Activated CD4-positive, alpha-beta T cell treated with anti-CD3 and anti-CD28 coated beads, Interleukin-2, amount 50 U/mL, for 4 hours (primary cell): ENCODE measurements at places on chromosomes 13 and 19.

DNA sequence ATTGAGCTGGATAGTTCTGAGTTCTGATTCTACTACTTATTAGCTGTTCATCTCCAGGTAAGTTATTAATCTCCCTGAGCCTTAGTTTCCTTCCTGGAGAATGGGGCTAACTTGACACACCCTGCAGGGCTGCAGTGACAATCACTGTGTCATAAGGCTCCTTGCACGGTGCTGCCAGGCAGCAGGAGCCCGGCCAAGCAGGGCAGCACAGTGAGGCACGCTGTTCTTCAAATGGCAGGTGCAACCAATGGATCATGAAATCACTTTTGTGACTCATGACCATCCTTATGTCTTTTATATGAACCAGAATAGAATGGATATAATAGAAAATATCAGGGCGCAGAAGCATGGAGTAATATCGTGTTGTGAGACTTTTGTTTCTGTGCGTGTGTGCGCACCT, 242.6 kb downstream of the ABCC4 start:
- no peak for DNase-seq

GRCh38 chr13:110392510-110393240, 85.6 kb downstream of the COL4A2 start:
- no peak for DNase-seq

DNA sequence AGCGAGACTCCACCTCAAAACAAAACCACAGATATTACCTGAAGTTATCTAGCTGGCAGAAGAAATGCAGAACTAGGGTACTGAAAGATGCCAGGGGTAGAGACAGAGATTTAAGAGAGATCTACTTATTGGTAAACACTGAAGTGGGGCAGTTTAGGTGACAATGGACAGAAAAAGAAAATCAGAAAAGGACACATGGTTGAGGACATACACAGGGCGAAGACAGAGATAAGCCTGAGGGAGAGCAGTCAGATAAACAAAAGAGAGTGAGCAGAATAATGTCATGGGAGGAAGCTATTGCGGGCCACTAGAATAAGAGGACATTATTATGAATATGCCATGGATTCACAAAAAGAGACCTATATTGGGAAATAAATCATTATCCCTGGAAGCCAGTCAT, 3.3 kb downstream of the NEK5 start:
- DNase-seq: no peak

GRCh38 chr13:78309497-78310180, 293.7 kb downstream of the POU4F1 start:
- no peak for DNase-seq

DNA sequence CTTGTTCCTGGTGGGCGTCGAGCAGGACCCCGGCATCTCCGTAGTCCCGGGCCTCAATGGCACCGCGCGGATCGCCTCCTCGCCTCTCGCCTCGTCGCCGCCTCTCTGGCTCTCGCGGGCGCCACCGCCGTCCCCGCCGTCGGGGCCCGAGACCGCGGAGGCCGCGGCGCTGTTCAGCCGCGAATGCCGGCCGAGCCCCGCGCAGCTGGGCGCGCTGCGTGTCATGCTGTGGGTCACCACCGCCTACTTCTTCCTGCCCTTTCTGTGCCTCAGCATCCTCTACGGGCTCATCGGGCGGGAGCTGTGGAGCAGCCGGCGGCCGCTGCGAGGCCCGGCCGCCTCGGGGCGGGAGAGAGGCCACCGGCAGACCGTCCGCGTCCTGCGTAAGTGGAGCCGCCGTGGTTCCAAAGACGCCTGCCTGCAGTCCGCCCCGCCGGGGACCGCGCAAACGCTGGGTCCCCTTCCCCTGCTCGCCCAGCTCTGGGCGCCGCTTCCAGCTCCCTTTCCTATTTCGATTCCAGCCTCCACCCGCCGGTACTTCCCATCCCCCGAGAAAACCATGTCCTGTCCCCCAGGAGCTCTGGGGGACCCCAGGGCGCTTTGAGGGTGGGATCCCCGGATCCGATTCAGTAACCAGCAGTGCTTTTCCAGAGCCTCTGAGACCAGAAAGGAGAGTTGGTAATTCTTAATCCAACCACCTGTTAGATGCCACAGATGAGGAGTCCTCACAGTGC, 885 bp downstream of the MLNR start:
- DNase-seq: no peak

DNA sequence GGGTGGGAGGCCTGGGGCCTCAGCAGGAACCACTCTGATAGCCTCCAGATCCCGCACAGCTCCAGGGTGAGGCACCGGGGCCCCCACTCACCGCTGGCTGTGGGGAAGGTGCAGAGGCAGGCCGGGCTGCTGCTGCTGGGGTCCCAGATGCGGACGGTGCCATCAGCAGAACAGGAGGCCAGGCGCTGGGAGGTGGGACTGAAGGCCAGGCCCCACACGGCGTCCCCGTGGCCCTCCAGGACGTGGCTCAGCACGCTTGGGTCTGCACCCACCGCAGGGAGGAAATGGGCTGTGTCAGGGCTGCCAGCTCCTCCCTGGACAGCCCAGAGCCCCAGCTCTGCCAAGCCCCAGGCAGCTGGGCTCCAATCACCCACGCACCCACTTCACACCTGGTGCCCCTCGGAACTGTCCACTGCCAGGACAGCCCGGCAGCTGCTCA, 6.1 kb upstream of the PRKD2 start:
- DNase-seq: no peak

GRCh38 chr13:107144432-107144831, 576.5 kb upstream of the ARGLU1 start:
- no peak for DNase-seq

GRCh38 chr19:44723299-44723951, 24.5 kb downstream of the CEACAM16 start:
- no peak for DNase-seq

- DNase-seq: no peak
Measured at GRCh38 chr19:49430678-49431329, 5.6 kb downstream of the GFY start.

DNA sequence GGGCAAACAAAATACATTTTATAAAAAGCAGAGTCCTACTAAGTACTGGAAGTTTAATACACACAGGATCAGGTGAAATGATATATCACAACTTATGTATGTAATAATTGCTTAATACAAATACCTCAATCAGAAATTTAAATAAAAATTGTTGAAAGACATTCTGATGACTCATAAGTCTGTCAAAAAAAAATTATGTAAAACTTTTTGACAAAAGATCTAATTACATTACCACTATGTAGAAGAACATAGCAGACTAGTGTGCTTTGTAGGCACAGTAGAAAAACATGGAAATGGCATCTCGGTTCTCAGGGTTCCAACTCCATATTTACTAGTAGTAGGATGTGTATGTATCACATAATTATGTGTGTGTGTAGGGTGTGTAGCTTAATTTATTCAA, 156.2 kb downstream of the DNAJC3 start:
- DNase-seq: no peak

- DNase-seq: no peak
Measured at GRCh38 chr13:112851107-112852038, 117.6 kb upstream of the MCF2L start.

GRCh38 chr19:39196860-39197562, at the start of gene NCCRP1:
Gene NCCRP1 (plus strand): TSS chr19:39196964. CDS start chr19:39196983, 19 bp downstream.
- DNase-seq: no peak

- DNase-seq: no peak
Measured at GRCh38 chr13:104321756-104322155, 1255.5 kb upstream of the SLC10A2 start.

DNA sequence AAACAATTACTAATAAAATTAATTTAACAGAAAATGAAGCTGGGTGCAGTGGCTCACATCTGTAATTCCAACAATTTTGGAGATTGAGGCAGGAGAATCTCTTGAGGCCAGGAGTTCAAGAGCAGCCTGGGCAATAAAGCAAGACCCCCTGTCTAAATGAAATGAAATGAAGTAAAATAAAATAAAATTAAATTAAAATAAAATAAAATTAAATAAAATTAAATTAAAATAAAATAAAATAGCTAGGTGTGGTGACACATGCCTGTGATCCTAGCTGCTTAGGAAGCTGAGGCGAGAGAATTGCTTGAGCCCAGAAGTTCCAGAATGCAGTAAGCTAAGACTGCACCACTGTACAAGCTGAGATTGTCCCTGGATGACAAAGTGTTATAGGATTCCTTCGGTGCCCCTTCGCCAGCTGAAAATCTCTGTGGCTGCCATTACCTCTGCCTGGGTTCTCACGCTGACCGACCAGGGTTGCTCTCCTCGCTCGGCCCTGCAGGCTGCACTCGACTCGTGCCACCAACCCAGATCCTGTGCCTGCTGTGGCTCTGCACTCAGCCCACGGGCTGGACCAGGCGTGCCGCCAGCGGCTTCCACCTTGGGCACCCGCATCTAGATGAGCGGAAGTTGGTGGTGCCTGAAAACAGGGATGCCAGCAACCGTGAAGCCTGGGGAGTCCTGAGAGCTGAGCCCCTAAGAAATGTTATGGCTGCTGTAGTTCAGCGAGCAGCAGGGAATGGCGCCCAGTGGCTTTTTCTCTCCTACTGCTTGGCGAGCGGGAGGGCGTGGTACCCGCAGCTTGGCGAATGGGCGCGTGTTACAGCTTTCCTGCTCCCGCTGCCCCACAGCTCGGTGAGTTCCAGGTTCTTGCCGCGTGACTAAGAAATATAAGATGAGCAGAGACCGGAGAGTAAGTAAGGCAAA, 539.2 kb upstream of the PCDH9 start:
- DNase-seq: no peak

GRCh38 chr13:93522501-93522900, 295.9 kb downstream of the GPC6 start:
- DNase-seq: no peak

DNA sequence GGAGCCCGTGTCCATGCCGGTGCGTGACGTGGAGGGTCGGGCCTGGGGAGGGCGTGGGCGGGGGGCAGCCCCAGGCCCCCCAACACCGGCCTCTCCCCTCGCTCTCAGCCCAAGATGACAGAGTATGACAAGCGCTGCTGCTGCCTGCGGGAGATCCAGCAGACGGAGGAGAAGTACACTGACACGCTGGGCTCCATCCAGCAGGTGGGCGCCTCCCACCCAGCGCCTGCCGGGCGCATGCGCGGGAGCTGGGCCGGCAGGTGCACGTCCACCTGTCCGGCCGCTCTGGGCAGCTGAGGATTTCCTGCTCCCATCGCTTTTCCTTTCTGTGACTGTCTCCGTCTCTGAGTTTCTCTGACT, 49.8 kb downstream of the VAV1 start:
- no peak for DNase-seq

GRCh38 chr19:4566402-4567051, 7.0 kb upstream of the SEMA6B start:
- no peak for DNase-seq

DNA sequence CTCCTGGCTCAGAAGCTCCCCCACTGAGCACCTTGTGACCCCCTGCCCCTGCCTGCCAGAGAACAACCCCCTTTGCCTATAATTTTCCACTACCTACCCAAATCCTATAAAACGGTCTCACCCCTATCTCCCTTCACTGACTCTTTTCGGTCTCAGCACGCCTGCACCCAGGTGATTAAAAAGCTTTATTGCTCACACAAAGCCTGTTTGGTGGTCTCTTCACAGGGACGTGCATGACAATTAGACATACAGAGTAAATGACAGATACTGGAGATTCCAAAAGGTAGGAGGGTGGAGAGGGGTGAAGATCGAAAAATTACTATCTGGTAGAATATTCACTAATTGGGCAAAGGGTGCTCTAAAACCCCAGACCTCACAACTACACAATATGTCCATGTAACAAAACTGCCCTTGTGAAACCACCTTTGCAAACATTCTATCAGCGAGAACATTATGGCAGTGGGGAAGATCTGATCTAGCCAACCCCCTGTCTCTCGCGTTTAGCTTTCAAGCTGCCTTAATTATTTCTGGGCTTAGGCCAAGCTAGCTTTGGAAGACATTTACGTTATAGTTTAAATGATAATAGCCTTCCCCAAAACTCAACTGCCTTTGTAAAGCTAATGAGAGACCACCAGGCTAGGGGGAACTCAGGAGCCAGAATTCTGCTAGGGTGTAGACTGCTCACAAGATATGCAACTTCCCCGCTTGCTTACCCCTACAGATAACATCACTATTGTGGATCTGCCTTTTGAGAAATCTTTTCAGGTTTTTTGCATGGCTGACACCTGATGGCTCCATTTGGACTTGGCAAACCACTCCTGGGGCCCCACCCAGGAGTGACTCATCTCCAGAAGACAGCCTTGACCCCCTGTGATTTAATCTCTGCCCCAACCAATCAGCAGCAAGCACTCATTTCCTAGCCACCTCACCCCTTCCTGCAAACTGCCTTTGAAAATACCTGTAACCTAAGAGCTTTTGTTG, 1534.0 kb upstream of the SPRY2 start:
- DNase-seq: no peak

DNA sequence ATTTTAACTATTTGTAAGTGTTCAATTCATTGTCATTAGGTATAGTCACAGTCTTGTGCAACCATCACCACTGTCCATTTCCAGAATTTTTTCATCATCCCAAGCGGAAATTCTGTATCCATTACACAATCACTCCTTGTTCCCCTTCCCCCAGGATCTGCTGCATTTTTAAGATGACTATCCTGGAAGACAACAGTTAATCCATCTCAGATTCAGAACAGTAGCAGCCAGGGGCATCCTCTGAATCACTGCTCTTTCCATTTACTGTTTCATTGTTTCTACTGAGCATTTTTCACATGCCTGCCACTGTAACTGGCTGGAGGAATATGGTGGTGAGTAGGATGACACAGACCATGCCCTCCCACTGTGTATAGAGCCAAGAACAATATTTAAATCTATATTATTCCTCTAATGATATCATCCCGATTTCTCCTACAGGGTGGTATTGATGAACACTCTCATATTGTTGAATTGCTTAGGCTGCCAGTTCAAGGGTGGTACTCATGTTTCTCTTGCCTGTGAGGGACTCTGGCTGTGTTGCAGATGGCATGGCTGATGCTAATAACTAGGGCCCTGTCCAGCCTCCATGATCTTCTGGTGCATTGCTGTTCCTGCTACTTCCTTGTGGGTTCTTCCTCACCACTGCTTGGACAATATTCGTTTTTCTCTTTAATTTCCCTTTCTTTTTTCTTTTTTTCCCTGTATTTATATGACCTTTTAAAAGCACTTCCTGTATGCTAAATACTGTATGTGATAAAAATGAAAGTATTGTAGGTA, 59.0 kb downstream of the WDFY2 start:
- DNase-seq: no peak

DNA sequence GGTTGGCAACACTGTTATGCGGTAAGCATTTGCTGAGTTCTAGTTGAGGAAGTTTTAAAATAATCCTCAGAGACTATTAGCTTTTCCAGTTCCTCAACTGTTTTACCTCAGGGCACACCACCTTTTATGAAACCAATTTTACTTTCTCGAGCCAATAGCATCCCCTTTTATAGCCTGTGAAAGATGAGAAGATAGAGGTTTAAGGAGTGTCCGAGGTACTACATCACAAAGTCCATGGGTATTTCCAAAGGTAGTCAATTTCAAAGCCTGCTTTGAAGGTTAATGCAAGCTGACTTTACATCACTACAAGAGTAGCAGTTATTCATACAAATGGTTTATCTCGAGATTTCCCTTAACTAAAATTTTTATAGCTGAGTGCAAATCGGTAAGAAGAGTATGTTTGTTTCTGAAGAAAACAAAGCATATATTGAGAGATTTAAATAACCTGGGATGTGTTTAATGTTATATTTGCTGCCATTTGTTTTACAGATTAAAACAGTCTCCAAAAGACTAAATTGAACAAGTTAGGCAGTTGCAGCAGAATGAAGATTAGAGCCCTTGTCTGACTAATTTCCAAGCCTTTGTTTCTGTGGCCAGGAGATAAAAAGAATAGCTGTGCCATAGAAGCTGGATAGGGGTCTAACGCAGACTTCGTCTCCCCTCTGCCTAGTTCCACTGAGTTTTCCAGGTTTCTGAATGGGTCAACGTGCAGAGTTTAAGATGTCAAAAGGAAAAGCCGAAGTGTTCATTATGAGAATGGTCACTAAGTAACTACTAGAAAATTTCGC, 74.7 kb upstream of the TRPC4 start:
- DNase-seq: no peak
